CD4-positive, alpha-beta T cell treated with Interleukin-17A for 1 hour (primary cell): ENCODE measurements at places on chromosomes 5 and 9.
A peak's percentile ranks its signal among the peaks of the same experiment; 100 is the strongest.

- no peak for DNase-seq
These were observed 611.8 kb upstream of the KLF4 start for GRCh38 chr9:108101410-108101809.

DNA sequence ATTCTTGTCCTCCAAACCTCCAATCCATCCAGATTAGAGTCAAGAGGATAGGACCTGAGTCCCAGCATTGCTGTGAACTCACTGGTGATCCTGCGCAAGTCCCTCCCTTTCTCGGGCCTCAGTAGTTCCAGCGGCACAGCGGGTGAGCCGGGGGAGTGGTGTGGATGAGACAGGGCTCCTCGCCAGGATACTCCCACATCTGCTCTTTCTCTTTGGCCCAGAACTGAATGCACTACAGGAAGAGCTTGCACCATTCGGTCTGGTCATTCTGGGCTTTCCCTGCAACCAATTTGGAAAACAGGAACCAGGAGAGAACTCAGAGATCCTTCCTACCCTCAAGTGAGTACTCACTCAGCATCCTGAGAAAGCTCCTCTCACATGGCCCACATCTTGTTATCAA, 6.3 kb downstream of the GPX3 start:
- no peak for DNase-seq

DNA sequence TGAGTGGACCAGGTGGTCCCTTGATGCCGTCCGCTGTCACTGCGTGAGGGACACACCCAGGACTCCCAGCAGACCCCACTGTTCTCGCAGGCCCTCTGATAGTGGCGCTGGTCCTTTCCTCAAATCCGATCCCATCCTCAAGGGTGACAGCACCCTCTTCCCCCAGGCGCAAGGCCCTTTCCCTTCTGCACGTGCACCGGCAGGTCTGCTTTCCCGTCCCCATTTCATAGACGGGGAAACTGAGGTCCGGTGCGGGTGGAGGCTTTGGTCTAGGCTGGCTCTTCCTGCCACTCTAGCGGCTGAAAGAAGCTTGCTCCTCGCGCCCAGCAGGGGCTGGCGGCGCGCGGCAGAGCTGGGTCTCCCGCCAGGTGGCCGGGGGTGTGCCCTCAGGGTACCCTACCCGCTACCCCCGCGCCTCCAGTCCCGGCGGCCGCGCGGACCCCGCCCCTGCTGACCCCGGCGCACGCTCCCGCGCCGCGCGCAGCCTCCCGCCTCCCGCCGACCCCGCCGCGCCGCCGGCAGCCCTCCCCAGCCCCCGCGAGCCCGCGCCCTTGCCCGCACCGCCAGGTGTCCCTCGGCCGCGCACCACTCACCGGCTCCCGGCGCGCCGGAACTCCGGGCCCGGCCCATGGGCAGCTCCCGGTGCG, 453 bp downstream of the RASGEF1C start:
- no peak for DNase-seq

GRCh38 chr9:2026220-2026997, 11.3 kb downstream of the SMARCA2 start:
- DNase-seq: peak; percentile 74

DNA sequence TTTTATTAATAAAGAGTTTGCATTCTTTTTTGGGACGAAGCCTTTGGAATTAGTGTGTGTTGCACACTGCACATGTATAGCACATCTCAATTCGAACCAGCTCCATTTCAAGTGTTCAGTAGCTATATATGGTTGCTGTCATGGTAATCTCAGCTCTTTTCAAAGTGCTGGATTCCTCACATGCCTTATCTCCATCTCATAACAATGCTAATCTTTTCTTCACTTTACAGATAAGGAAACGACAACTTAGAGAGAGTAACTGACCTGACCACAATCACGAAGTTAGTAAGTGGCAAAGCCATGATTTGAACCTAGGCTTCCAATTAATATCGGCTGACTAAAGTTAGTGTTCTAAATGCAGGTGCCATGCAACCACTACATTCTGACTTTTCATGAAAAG, 204.8 kb upstream of the RASEF start:
- DNase-seq: no peak

- no peak for DNase-seq
These were observed 36.0 kb downstream of the RCL1 start for GRCh38 chr9:4828761-4829160.

GRCh38 chr9:10366171-10366779, 246.5 kb downstream of the PTPRD start:
- DNase-seq: no peak
